Aortic smooth muscle cell (primary cell): ENCODE measurements at places on chromosomes 13 and 19. TPM values are rescaled to one million over a fixed set of nuclear protein-coding genes. Genes with fewer than 3 reads are reported as not detected.

IL11 gene
- 1.1 and 14.9 TPM in 2 replicates for total RNA-seq

RXFP2 gene
- not detected in 2 replicates for total RNA-seq

OLFM4 gene
- 0.19 and 0.26 TPM in 2 replicates for total RNA-seq

PTGIR gene
- total RNA-seq = 61.6 and 62.9 TPM in 2 replicates

TYROBP gene
- not detected in 2 replicates for total RNA-seq
